ENCODE measurements at places on chromosomes 5 and 9.

GRCh38 chr5:94082405-94082804 lies 341.0 kb upstream of the POU5F2 start:
- no peak for DNase-seq

DNA sequence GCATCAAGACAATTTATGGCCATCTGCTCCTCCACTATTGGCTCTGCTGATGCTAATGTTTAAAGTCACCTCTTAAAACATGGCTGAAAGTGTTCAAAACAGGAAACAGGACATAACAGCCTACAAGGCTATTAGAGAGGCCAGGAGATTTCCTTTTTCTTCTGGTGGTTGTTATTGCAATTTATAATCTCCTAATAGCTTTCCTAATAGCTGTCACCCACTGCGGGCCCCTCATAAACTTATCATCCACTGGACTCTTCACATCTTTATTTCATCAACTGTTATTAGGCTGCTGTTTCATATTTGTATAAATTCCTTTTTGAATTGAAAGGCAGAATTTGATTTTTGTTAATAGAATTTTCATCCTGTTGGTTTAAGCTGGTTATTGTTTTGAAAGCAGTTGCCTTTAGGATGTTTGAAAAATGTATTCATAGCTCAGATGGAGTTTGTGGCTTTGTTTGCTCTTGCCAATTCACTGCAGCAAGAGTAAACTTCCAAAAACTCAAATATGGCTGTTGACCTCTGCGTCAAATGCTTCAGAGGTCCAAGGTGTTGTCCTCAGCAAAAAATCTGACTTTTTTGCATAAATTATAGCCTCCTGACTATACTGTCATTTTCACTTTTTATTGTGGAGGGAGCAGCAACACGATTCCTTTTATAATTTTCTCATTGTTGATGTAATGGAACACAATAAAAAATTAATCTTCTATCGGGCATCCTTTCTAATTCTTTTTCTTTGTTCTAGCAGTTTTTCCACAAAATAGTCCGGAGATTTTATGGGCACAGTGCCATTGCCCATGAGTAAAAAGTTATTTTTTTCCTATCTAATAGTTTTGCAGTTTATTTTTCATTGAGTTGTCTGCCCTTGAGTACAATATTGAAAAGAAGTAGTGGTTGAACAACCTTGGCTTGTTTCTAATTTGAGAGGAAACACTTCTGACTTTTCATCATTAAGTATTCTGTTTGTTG lies 69.3 kb downstream of the MAT2B start:
- DNase-seq, result no peak

GRCh38 chr9:99559776-99560175 lies 261.9 kb upstream of the NR4A3 start:
- no peak for DNase-seq

- no peak for DNase-seq
Observed at GRCh38 chr9:128943832-128944620, 3.4 kb downstream of the DOLK start.

DNA sequence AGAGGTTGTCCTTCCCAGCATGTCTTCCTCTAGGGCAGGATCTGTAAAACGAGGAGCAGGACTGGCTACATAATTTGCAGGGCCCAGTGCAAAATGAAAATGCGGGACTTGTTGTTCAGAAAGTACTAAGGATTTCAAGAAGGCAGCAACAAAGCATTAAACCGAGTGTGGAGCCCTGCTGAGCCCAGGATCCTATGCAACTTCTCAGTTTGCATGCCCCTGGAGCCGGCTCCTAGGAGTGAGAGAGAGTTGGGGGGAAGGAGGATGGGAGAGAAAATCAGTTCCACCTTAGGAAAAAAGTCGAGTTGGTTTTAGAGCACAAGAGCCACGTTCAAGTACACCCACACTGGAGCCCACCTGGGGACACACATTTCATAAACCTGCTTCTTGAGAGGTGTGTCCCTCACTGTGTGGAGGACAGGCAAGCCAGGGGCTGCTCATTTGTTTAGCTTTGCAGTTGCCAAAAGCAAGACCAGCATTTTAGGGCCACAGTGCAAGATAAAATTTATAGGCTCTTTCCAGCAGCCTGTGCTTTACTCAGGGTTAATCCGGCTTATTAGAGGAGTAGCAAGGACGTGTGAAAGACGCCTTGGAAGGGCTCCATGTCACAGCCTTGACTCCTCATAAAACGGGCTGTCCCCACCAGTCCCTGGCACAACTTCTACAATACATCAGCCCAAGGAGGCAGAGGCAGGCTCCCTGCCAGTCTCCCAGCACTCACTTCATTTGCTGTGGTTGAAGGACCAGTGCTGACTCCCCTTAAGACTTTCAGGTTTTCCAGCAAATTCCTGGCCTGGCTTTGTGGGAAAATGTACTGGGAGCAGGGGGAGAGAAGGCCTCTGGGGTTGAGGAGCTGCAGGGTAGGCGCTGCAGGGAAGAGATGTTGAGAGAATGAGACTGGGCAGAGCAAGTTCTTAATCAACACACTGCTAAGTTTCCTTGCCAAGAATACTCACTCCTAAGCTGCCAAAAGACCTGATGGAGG lies 159.7 kb upstream of the SEMA6A start:
- DNase-seq, result no peak

GRCh38 chr5:61267116-61267515 lies 64.9 kb upstream of the ZSWIM6 start:
- no peak for DNase-seq

- DNase-seq, result no peak
Observed at GRCh38 chr5:177087398-177088005, 787 bp downstream of the FGFR4 start.

DNA sequence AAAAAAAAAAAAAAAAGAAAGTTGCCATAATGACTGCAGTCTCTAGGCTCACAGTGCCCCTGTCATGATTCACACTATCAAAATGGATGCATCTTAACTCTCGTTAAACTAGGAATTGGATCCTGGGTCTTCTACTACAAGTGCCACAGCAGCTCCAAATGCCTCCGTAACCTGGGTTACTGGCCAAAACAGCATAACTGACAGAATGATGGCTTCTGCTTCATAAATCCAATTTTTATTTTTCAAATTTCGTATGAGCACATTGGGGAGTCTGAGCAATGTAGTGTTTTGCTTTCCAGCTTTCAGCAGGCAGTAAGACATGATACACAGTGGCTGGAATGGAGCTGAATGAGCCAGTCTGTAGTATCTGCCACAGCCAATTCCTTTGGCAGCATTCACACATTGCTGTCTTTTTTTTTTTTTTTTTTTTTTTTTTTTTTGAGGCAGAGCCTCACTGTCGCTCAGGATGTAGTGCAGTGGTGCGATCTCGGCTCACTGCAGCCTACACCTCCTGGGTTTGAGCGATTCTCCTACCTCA lies 36.0 kb upstream of the NPM1 start:
- no peak for DNase-seq

DNA sequence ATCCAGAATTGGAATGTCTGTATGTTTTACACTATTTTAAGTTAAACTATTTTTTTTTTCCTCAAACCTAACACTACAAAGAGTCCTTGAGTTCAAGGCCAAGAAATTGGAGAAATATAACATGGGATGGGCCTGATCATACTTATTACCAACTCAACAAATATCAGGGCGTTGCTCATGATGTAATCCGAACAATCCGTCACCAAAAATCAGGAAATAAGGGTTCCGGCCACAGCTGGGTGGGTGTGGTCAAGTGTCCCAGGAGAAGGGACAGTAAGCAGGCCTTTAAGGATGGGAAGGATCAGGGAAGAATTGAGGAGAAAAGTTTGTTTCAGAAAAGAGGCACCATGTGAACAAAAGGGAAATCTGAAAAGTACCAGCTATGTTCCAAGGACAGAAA lies 29.8 kb downstream of the MED27 start:
- no peak for DNase-seq

DNA sequence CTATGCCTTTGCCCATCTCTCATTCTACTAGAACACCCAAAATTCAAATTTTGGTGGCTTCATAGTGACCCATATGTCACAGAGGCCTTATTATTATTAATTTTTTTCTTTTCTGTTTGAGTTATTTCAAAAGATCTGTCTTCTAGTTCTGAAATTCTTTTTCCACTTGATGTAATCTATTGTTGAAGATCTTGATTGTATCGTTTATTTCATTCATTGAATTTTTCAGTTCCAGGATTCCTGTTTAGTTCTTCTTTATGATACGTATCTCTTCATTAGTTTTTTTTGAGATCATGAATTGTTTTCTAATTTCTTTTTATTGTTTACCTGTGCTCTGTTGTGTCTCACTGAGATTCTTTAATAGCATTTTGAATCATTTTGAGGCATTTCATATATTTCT lies 24.6 kb upstream of the APBA1 start:
- DNase-seq, result no peak

DNA sequence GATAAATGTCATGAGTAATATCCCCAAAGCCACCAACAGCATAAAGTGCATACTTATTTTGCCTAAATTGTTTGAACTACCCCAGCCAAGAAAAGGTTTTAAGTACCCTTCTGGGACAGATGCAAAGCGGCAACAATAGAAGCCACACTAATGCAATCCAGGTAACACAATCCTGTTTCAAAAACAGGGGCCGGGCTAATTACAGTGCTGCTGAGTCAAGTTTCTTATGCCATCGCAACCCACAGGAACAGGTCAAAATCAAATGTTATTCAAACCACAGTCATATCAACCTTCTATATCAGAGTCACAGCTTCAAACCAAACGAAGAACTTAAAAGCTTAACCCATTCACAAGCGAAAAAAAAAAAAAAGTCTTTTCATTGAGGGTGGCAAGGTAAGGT lies 28.3 kb downstream of the EBF1 start:
- DNase-seq, result no peak

GRCh38 chr9:131385296-131385695 lies 8.6 kb upstream of the PRRC2B start:
- DNase-seq, result no peak

- DNase-seq, result no peak
Observed at GRCh38 chr5:52947851-52948250, 41.3 kb upstream of the ITGA2 start.

DNA sequence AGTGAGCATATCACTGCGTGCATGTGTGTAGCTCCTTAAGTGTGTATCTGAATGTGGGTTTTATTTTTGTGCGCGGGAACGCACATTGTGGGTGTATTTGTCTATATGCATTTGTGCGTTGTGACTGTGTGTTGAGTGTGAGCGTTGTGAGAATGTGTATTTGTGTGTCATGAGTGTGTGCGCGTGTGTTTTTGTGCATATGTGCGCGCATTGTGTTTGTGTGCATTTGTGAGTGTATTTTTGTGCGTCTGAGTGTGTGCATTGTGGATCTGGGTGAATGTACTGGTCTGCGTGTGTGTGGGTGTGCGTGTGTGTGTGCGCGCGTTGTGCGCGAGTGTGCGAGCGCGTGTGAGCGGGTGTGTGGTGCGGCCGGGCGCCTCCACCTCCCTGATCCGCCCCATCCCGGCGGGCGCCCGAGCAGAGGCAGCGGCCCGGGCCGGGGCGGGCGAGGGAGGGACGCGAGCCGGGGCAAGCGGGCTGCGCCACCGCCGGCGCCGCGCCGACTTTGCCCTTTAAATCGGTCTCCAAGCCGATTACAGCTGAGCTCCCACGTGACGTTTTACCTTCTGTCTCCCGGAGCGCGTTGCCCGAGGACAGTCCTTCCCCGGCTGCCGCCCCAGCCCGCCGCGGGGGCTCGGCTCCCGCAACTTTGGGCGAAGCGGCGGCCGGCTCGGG lies at the start of gene RASGRF2:
Gene RASGRF2, plus strand, starts transcription at position 596 of the 675 bp plus-strand sequence. CDS start 376 bp downstream, outside the sequence.
- no peak for DNase-seq

GRCh38 chr5:169538944-169539343 lies 44.6 kb upstream of the SPDL1 start:
- no peak for DNase-seq

- DNase-seq, result no peak
Observed at GRCh38 chr5:180318456-180319089, 26.7 kb upstream of the MAPK9 start.

DNA sequence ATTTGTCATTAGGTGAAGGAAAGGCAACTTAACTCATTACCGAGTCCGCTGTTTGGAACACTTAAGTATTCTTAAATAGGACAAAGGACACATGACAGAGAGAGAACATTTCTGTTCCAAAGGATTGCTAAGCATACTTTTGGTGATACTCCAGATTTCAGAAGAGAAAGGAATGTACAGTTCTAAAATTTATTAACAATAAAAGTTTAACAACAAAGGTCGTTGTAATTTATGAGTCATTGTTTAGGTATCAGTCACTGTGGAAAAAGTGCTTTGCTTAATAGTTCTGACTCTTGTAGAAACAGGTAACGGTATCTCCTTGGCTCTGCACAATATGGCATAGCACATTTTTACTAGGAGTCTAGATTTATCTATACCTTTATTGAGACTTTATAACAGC lies 36.3 kb upstream of the PAM start:
- DNase-seq, result no peak

- DNase-seq, result no peak
Observed at GRCh38 chr9:111805262-111805661, 10.5 kb upstream of the SHOC1 start.

DNA sequence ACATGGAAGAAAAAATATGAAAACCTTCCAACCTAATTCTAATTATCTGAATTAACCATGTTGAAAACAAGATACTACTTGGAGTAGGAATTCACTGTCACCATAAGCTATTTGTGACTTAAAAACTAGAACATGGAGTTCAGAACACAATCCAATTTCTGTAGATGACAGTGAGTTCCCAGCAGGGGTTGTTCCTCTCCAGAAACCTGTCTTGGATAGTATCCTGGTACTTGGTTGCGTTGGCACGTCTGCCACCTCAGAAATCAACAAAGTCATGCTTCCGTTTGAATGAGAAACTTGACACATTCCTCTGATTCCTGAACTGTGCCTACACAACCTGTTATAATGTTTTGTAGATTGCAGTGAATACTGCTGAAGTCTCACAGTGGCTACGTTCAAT lies 789.9 kb upstream of the DMAC1 start:
- DNase-seq, result no peak

DNA sequence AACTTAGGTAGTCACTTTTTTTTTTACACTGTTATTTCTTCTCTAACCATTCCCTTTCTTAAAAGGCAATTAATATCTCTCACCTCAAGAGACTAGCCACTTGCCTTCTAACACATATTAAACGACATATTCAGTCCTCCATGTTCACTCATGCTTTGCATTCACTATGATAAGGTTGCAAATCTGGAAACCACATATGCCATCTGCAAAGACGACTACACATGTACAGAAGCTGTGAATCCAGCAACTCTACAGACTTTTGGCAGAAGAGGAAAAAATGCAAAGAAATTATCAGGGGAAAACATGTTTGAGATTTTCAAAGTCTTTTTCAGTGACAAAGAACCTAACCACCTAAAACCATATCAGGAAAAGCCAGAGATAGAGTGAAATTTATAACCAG lies 112.1 kb downstream of the EPB41L4A start:
- no peak for DNase-seq

DNA sequence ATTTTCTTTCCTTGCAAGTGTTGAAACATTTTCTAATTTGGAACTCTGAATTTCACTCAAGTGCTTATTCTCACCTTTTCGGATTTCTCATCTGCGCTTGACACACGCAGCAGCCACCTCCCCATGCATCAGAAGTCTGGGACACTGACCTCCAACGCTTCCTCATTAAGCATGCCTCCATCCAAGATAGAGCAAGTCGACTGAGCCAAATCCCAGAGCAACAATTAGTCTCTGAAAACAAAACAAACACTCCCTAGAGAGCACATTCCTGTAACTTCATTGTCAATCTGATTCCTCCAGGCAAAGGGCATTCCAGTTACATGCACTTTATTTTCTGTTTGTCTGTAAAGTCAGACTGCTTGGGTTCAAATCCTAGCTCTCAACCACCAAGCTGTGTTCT lies 5.7 kb downstream of the CD180 start:
- no peak for DNase-seq

All from stimulated activated CD8-positive, alpha-beta memory T cell treated with anti-CD3 and anti-CD28 coated beads, Interleukin-15, amount 100 ng/mL, for 4 hours (primary cell).